Activated T-helper 1 cell treated with anti-CD3 and anti-CD28 coated beads, Interleukin-2, amount 50 U/mL, for 16 hours (primary cell): ENCODE measurements at places on chromosomes 7 and 10.

DNA sequence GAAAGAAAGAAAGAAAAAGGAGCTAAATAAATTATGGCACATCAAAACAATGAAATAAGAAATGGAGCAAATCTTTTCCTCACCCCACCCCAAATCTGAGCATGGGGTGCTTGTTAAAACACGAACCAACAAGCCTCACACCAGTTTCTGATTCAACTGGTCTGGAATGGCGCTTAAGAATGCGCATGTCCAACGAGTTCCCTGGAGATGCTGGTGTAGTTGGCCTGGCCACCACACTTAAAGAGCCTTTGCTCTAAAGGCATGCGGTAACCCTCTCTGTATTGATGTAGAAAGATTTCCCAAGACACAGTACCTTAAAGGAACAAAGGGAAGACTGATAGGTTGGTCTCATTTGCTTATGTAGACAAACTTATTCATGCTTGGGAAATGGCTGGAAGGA is 49.1 kb upstream of the STEAP1B start:
- DNase-seq, result no peak

DNA sequence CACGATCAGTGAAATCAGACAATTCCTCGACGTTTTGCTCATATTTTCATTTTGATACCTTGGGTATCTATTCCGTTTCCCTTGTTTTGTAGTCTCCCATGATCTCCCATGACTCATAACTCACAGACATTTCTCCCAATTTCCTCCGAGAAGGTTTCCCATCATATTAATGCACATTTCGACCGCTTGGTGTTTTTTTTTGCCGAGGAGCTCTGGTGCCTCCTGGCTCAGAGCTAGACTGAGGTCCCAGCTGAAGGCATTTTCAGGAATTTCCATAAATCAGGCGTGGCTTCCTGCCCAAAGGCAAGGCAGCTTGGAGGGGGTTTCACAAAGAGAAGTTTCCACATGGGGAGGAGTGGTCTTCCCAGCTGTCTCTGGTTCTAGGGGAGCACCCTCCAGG is 148.2 kb upstream of the TNS3 start:
- no peak for DNase-seq

DNA sequence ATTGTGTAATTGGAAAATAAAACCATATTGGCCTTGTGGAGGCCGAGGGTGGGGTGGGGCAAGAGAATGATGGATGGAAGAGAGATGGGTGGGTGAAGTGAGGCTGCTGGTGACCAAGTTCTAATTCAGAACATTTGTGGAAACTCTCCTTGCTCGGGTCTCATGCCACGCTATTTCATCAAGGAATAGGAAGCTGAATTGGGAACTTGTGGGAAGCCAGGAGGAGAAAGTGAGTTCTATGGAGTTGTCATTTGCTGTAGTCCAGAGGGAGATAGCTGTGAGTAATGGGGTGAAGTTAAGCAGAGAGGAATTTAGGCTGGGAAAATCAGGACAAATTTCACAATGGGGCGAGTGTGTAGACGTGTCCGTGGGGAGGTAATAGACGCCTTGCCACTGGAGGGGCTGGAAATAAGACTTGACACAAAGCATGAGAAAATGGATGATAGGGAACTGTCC is 339.2 kb downstream of the LRMDA start:
- DNase-seq, result no peak

DNA sequence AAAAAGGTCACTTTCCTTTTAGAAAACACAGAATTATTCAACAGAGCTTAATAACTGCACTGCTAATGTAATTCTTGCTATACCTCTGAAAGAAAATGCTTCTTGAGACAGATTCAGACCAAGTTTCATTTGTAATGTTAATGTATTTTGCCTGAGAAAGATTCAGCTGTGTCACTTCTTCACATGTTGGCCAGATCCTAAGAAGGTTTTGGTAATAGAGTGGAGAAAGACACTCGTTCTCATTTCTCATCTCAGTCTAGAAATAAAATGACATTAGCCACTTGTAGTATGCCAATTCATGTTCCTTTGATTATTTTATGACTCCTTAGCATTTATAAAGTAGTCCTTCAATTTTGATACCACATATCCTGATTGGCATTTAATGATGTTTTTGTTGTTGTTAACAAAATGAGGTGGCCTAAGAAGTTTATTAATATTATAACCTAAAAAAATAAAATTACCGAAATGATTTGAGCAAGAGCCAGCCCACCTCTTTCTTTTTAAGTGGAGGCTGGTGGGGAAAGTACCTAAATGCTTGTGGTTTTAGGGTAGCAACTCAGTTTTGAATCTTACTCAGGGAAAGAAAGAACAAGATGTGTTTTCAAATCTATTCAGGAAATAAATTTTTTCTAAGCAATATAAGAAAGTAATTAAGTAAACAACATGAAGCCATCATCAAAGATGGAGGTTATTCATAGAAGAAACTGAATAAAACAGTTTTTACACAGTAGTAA is 16.4 kb upstream of the ELAPOR2 start:
- DNase-seq, result no peak

DNA sequence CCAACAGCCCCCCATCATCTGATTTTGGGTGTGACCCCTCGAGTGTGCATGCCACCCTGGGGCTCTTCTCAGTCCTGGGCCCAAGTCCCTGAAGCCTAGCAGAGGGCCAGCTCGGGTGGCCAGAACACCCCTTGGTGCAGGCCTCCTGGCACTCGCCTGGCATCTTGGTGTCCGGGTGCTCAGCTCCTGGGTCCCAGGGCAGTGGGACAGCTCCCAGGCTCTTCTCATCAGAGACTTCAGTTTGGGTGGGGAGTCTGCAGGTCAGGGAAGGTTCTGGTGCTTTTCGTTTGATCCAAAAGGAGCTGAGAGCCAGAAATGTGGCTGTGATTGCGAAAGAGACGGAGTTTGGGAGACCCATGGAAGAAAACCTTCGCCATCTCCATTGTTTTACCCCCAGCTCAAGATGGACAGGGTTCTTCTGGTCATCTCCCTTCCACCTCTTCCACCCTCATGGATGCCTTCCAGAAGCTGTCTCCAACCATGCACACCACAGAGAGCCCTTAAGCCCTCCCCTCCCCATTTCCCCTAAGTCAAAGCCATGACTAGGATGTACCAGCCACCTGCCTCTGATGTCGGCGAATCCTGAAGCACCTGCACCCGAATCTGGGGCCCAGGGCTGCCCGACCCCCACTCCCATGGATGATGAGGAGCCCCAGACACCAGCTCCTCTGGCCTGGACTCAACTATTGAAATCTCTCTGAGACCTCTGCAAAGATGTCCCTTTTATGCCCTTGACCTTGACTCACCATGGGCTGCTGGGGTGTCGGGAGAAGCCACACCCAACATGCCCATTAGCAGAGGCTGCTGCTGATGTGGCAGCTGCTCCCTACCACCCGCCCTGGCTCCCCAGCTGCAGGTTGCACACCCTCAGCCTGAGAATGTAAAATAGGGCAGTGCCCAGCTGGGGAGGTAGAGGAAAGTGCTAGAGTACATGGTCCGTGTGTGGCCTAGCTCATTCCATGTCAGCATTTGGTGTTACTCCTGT is 55.3 kb downstream of the ADCYAP1R1 start:
- DNase-seq, result no peak

- DNase-seq, result no peak
Observed at GRCh38 chr10:100489396-100489795, 26.6 kb downstream of the WNT8B start.

DNA sequence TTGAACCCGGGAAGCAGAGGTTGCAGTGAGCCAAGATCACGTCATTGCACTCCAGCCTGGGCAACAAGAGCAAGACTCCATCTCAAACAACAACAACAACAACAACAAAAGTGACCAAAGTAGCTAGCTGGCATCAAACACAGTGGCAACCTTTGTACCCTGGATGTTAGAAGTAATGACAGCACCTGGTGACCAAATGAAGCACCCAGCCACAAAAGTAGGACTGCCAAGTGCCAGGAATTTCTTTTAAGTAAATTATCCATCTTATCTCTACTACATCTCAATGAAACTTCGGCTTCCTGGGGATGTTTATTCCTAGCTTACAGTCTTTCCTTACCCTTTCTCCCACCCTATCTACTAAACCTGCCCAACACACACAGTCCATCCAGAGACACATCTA is 18.8 kb downstream of the SRPK2 start:
- no peak for DNase-seq

DNA sequence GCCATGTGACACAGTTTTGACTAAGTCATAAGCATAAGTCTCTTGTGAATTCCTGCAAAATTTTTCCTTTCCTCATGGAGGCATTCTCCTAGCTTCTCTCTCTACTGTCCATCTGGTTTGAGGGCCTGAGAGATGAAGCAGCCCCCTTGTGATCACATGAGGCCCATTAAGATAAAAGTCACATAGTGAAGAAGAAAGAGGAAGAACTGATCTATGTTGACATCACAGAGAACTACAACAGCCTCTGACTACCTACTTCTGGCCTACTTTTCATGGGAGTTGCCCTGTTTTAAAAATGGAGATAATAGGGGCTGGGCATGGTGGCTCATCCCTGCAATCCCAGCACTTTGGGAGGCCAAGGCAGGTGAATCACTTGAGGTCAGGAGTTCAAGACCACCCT is 50.4 kb downstream of the TFEC start:
- no peak for DNase-seq

- no peak for DNase-seq
Observed at GRCh38 chr7:134450294-134451000, 8.5 kb downstream of the AKR1B1 start.

- no peak for DNase-seq
Observed at GRCh38 chr10:103077491-103078308, 115.4 kb downstream of the NT5C2 start.

GRCh38 chr10:55404094-55404493 is 603.1 kb upstream of the PCDH15 start:
- no peak for DNase-seq

GRCh38 chr10:60778971-60779796 is 906 bp downstream of the CDK1 start:
- DNase-seq, result no peak

GRCh38 chr7:150564006-150564405 is 3.2 kb upstream of the GIMAP4 start:
- no peak for DNase-seq

GRCh38 chr7:4738711-4739527 is 36.5 kb upstream of the AP5Z1 start:
- no peak for DNase-seq

- no peak for DNase-seq
Observed at GRCh38 chr7:27518561-27519350, 143.9 kb downstream of the HIBADH start.
